RPMI8226 (cell line): ENCODE measurements at places on chromosomes 2 and 18.

GRCh38 chr2:24816884-24817283, 23.7 kb downstream of the CENPO start:
- no peak for DNase-seq

DNA sequence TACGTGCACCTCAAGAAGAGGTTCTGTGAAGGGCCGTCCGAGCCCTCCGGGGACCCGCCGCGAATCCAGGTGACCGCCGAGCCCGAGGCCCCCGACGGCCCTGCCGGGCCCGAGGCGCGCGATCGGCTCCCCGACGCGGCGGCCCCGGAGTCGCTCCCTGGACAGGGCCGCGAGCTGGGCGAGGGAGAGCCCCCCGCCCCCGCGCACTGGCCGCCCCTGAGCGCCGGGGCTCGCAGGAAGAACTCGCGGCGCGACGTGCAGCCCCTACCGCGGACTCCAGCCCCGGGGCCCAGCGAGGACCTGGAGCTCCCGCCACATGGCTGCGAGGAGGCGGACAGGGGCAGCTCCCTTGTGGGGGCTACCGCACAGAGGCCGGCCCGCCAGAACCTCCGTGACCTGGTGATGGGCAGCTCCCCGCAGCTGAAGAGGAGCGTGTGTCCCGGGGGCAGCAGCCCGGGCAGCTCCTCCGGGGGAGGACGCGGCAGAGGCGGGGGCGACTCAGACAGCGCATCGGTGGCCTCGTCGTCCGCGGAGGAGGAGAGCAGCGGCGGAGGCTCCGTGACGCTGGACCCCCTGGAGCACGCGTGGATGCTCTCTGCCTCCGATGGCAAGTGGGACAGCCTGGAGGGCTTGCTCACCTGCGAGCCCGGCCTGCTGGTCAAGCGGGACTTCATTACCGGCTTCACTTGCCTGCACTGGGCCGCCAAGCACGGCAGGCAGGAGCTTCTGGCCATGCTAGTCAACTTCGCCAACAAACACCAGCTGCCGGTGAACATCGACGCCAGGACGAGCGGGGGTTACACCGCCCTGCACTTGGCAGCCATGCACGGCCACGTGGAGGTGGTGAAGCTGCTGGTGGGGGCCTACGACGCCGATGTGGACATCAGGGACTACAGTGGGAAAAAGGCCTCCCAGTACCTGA, 812 bp downstream of the SOWAHC start:
- no peak for DNase-seq

DNA sequence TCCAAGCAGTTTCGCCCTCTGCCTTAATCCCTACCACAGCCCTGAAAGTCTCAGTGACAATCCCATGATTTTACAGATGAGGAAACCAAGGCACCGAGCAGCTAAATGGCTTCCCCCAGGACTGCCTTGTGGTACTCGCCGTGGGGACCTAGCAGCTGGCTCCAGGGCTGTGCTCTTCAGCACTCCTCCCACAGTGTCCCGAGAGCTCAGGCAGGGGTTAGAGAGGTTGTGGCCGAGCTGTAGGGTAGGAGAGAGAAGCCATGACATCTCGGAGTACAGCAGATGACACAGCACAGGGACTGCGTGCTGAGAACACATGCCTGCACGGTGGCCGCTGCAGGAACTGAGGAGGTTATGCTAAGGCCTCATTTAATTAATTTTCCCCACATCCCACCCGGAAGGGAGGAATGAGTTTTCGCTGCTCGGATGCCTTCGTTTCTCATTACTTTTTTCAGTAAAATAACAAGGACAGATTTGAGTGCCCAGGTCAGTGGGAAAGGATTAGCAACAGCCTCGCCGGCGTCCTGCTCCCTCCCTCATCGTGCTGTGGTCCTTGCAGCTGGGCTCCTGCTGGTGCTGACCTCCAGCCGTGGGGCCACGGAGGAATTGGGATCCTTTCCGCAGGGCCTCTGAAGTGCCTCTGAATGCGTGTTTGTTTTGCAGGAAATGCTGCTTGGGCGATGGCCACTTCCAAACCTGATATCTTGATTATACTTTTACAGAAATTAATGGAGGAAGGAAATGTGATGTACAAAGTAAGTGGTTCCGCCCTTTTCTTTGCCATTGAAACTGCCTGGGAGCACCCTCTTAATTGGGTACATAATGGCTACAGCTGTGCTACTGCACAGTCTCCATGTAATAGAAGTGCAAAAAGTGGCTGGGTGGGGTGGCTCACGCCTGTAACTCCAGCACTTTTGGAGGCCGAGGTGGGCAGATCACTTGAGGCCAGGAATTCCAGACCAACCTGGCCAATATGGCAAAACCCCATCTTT, 61.2 kb downstream of the WDSUB1 start:
- no peak for DNase-seq

DNA sequence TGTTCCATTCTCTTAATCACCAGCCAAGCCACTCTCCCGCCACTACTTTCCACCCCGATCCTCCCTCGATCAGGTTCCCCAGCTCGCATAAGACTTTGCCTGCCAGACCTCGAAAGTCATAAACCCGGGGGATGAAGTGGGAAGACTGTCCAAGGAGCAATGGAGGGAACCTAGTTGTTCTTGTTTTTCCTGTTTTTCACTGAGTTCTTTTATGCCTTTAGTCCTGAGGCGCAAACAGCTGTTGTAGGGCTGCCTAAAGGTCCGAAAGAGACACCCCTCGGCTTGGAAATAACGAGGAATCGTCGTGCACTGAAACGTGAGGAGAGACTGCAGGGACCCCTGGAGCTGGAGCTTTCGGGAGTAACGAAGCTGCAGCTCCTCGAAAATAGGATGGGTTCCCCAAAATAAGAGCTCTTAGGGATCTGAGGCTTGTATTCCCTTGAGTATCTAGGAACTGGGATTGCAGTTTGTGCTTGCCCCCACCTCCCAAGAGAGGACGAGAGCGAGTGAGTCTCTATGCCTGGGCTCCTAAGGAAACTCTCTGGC, 1.7 kb upstream of the HOXD12 start:
- no peak for DNase-seq

- no peak for DNase-seq
Measured at GRCh38 chr2:37993143-37993542, 68.1 kb downstream of the RMDN2 start.

DNA sequence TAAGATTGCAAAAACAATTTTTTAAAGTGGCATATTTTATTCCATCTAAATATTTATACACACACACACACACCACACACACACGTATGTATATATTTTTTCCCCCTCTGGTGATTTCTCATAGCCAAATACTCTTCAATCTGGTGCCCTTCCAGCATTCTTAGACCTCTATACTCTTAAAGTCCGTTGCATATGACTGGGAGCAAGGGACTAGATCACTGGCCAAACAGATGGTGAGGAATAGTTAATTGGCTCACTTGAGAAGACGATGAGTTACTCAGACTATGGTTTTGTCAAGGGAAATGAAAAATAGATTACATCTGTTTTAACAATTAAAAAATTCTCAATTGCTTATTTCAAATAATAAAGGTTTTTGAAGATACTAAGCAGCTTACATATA, 512.5 kb upstream of the LRRTM4 start:
- no peak for DNase-seq

GRCh38 chr2:149489452-149489851, 98.1 kb downstream of the MMADHC start:
- DNase-seq: no peak

- peak; percentile 47 for DNase-seq
Measured at GRCh38 chr2:42086500-42086953, 38.7 kb downstream of the PKDCC start.

- no peak for DNase-seq
Measured at GRCh38 chr2:8984157-8984556, 19.3 kb downstream of the MBOAT2 start.

DNA sequence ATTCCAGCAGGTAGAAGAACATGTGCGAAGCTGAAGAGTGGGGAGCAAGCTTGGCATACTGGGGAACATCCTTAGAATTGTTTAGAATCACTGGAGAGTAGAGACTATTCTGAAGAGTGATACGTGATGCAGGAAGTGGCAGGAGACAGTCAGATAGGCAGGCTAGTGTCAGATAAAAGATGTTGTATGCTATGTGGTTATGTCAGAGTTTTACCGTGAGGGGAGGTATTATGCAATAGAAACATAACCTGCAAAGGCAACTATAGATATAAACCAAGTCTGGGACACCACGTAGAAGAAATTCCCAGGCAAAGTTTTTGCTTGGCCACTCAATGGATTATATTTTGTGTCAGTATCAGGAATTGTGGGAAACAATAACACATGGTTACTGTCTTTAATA, 62.0 kb upstream of the ZSWIM2 start:
- no peak for DNase-seq

DNA sequence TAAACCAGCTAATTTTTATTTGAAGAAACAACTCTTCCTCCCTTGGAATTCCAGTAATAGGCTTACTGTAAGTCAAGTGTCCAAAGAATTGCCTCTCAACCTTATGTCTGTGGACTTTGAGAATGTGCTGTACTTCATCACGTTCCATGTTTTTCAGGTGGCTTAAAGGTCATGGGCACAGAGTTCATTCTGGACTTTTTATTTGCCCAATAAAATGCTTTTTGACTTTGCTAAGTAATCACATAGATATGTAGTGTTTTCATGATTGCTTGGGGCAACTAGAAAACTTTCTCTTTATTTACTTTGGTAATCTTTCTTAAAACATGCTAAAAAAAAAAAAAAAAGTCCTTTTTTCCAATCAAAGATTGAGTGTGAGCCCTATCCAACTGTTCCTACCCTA, 10.4 kb upstream of the DNAH7 start:
- DNase-seq: no peak

GRCh38 chr18:30999887-31000628, 42.5 kb downstream of the DSC3 start:
- DNase-seq: no peak

DNA sequence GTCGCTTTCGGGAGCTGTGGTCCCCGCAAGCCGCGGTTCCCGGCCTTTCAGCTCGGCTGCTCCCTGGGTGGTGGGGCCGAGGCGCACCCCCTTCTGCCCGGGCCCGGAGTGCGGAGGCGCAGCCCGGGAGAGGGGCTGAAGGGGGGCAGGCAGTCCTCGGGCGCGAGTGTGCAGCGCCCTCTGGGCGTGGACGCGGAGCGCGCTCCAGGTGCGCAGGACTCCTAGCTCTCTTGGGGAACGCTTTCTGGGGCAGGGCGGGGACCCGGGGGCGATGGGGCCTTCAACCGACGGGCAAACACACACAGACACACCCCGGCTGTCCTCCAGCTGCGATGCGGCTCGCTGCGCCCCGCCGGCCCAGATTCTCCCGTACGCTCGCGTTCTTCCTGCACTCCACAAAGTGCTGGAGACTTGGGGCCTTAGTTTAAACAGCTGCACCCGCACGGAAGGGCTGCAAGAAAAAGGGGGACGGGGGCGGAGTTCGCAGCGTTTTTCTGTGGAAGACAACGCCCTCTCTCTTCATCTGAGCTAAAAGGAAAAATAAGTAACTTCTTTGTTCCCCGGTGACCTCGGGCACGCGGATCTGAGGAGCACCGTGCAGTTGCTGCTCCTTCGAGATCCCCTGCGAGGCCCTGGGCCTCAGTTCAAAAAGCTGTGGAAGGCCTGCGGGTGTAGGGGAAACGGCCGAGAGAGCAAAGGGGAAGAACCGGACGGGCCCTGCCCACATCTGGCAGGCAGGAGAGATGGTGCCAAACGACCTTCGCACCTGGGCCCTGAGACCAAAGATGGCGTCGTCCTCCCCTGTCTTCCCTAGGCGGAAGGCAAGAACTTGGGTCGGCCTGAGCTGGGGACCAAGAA, 593 bp upstream of the SDC1 start:
- DNase-seq: peak; percentile 94

DNA sequence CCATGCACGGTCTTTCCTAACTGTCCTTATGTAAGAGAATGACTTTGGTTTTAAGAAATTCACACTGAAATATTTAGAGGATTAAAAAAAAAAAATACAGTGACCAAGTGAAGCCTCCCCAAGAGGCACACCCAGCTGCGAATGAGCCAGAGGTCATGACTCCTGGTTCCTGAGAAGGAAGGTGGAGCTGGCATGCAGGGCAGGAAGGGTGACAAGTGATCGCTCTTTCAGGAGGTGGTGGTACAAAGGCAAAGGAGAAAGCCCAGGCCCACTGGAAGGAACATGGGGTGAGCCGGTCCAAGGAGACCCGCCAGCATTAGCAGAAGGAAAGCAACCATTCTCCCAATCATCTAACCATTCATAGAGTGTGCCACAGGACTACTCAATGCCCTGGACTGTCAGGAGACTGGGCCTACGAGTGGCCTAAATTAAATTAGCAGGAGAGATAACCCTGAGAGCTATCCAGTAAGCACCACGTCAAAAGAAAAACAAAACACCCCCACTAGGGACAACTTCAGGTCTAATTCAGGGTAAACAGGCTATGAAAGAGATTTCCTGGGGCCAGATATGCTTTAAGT, 7.8 kb downstream of the INO80C start:
- no peak for DNase-seq

DNA sequence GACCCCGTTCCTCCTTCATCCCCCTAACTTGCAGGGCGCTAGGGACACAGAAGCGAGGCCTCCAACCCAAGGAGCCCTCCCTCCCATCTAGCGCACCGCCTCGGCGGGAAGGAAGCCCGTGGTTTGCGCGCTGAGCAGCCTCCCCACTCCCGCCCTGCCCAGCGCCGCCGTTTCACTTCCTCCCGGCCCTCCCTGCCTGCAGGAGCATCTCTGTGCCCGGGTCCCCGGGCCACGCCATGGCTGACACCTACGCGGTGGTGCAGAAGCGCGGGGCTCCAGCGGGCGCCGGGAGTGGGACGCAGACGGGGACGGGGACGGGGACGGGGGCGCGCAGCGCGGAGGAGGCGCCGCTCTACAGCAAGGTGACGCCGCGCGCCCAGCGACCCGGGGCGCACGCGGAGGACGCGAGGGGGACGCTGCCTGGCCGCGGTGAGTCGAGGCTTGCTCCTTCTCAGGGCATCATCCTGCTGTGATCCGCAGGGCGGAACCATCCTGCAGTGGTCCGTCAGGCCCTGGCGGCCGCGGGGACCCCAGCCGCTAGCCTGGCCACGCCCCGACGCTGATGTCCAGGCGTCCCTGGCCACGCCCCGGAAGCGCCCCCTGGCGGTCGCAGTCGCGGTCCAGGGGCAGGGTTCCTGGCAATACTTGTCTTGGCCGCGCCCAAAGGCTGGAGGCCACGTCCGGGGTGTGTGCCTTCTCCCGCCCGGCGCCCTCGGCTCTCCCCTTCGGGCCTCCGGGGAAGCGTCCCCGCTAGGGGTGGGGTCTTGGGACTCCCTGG, 16.4 kb downstream of the PTPN18 start:
- peak; percentile 92 for DNase-seq

DNA sequence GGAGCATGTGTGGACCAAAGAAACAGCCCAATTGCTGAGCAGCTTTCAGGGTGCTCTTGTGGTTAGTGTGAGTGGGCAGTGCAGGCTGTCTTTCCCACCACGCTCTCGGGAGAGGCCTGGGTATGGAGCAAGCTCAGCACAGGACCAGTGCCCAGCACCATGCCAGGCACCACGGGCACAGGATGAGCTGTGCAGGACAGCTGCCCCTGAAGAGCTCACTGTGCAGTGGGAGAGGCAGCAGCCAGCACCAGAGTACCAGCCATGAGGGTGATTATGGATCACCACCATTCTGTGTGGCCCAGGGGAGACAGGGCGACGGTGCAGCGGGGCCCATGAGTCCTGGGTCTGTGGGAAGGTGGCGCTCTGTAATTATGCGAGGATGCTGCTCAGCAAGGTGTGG, 29.7 kb upstream of the FAHD2A start:
- DNase-seq: no peak
